ENCODE measurements at places on chromosomes 12 and 14.

DNA sequence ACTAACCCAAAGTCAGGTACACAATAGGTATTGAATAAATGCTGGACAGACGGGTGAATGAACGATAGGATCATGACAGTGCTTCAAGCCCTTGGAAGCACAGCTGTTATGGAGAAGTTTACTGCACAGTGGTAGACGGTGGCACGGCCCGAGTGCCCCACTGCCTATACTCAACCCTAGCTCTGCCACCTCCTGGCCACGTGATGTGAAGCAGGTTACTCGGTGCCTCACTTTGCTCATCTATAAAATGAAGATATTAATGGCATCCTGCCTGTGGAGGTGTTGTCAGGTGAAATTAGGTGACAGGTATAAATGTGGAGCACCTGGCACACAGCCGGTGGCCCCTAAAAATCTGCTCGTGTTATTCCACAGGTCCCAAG, 5.8 kb downstream of the ASB2 start:
- DNase-seq: peak; percentile 83

- no peak for DNase-seq
Measured at GRCh38 chr14:21093769-21094681, 4.4 kb downstream of the ZNF219 start.

DNA sequence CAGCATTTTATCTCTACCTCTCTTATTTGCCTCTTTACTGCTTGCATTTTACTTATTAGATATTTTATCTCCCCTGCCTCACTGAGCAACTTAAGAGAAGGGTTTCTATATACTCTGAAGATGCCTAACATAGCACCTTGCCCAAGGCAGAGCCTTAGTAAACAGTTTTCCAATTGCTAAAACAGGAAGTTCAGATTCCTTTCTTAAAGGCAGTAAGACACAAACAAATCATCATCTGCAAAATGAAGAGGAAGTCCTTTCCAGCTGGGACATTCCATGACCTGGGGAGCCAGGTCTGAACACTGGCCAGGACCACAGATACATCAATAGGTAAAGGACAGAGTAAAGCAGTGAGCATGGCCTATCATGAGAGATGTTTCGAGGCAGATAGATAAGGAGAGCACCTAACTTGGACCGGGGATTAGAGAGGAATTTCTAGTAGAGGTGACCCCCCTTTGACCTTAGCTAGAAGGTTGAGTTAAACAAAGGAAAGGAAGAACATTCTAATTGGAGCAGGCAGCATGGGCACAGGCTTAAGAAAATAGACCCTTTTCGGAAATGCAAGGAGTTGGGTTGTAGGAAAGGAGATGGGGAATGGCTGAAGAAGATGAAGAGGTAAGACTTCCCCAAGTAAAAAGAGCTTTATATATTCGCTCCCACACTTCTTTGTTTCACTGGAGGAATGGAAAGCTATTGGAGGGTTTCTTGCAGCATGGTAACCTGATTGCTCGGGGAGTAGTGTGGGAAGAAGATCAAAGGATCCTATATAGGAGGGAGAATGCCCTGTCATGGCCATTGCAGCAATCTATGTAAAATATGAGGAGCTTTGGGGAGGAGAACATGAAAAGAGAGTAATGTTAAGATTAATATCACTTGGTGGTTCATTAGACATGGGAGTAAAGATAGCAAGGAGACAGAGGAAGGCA, 94.8 kb downstream of the PHLDA1 start:
- DNase-seq: no peak

DNA sequence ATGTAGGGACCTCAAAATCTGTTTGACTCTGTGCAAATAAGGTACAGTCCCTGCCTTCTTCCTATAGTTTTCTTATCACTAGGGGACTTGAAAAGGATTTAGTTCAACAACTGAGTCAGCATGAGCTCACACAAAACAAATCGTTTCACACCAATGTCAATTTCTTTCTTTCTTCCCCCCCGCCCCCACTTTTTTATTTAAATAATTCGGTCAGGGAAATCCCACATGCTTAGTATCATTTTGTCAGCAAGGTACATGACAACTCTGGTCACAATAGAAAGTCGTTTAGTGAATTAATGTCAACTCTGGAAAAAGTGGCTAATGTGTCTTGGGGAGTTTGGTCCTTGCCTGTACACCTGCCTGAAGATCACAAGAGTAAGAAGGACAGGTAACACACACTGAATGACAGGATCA, 232.2 kb upstream of the PLEKHG7 start:
- DNase-seq: no peak

DNA sequence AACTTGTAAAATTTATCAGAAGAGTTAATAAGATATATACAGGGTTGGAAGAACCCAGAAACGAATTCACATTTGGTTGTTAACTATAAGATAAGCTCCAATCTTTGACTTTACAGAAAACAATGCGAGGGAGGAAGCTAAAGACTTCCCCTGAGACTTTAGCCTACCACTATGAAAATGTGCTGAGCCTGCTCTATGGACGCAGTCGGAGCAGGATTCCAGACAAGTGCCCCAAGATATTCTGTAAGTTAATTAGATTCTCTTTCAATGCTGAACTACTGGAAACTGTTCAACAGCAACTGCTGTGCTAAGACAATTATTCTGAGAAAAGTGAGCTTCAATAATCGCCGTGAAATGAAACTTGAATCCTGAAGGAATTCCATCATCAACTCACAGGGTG, 8.3 kb upstream of the LRRC10 start:
- DNase-seq: no peak

- DNase-seq: no peak
Measured at GRCh38 chr14:89415159-89415558, 1.9 kb downstream of the FOXN3 start.

DNA sequence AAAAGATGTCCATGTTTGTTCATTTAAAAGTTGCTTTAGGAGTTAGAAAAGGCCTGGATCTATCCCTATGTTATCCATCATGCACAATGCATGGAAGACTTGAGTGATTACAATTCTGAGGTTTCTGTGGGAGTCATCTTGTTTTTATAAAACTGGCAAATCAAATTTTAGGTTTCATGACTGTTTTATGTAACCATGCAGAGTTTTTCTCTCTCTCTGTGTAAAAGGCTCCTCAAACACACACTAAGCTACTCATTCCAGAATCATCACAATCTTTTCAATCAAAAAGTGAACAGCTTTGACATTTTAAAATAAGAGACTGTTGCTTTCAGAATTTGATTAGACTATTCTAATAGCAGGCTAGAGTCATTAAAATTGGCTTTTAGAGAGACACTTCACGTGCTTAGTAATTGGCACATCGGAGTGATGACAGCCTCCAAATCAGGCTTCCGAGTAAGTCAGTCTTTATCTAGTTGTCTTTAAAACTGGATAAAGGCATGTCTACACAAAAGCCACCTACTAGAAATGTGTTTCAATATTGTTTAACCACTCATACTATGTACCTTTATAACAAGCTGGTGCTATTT, 31.9 kb downstream of the PRICKLE1 start:
- DNase-seq: no peak

GRCh38 chr12:104623883-104624282, 167.1 kb downstream of the CHST11 start:
- no peak for DNase-seq

- no peak for DNase-seq
Measured at GRCh38 chr14:59036134-59036533, 152.3 kb upstream of the DAAM1 start.

DNA sequence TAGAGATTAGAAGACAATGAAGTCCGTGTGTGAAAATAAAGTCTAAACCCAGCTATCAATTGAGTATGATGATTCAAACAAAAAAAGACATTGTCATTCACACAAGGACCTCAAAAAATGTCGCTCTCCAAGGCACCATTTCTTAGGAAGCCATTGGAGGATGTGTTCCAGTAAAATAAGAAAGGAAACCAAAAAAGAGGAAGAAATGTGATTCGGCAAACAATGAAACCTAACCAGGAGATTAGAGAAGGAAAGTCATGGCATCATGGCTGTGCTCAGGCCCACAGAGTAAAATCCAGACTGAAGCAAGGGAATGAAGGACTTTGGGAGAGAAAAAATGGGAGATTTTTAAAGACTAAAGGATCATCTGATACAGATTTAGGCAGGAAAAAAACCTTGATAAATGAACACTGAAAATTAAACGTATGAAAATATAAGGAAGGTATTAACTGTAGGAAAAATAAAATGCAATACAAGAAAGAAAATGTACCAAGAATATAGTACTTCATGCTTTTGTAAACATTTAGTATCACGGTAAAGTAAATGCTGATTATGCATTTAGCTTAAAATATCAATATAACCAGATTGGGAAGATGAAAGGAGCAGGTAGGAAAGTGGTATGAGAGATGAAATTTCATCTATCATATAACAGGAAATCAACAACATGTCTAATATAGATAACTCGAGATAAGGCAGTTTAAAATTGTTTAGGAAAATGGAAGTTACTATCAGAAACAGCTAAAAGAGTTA, 38.2 kb upstream of the MTHFD1 start:
- no peak for DNase-seq

DNA sequence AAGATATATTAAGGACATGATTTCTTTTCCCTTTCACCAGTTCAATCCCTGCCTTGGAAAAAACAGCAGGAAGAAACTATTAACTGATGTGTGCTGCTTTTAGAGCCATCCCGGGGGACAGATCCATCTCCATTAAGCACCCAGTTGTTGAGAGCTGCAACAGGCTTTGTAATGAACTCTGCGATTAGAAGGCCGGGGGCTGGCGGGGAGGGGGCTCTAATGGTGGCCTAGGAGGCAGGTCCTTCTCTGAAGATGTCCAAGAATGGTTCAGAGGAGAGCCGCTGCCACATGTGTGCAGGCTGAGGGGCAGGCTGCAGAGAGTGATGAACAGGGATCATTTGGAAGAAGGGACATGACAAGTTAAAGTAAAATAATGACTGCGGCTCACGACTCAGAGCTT, 67.8 kb downstream of the GALNT8 start:
- DNase-seq: no peak

DNA sequence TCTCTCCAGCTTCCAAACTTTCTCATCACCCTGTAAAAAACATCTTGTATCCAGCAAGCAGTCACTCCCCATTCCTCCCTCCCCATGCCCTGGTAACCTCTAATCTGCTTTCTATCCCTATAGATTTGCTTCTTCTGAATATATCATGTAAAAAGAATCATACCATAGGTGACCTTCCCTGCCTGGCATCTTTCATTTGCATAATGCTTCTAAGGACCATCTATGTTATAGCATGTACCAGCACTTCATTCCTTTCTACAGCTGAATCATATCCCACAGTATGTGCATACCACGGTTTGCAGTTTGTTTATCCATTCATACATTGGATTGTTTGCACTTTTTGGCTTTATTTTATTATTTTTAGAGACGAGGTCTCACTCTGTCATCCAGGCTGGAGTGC, 22.9 kb upstream of the VPS37B start:
- no peak for DNase-seq

GRCh38 chr12:90243211-90243610, 534.6 kb upstream of the ATP2B1 start:
- no peak for DNase-seq

- no peak for DNase-seq
Measured at GRCh38 chr12:120735181-120735580, 9.6 kb downstream of the ACADS start.

- no peak for DNase-seq
Measured at GRCh38 chr14:86646696-86647690, 1117.0 kb downstream of the FLRT2 start.

- no peak for DNase-seq
Measured at GRCh38 chr12:26701604-26702215, 131.3 kb downstream of the ITPR2 start.

GRCh38 chr12:121062391-121063045, 23.5 kb upstream of the OASL start:
- no peak for DNase-seq

- no peak for DNase-seq
Measured at GRCh38 chr12:93972411-93973208, 175.8 kb upstream of the PLXNC1 start.

DNA sequence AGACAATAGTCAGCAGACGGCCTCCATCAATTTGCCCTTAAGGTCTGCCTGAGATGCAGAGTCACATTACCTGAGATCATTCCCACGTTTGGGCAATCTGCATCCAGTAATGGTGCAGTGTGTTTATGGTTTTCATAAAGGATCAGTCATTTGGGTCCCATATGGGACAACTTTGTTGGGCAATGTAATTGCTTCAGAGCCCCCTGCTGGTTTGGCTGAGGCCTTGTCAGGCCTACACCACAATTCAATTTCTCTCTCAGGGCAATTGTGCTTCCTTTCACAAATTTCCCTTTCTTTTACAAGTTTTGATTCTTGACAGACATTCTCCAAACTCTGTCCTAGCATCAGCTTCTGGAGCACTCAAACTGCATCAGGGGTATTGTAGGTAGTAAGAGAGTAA, 191.2 kb upstream of the SSTR1 start:
- DNase-seq: no peak

- no peak for DNase-seq
Measured at GRCh38 chr12:67760586-67761275, 112.2 kb downstream of the DYRK2 start.

DNA sequence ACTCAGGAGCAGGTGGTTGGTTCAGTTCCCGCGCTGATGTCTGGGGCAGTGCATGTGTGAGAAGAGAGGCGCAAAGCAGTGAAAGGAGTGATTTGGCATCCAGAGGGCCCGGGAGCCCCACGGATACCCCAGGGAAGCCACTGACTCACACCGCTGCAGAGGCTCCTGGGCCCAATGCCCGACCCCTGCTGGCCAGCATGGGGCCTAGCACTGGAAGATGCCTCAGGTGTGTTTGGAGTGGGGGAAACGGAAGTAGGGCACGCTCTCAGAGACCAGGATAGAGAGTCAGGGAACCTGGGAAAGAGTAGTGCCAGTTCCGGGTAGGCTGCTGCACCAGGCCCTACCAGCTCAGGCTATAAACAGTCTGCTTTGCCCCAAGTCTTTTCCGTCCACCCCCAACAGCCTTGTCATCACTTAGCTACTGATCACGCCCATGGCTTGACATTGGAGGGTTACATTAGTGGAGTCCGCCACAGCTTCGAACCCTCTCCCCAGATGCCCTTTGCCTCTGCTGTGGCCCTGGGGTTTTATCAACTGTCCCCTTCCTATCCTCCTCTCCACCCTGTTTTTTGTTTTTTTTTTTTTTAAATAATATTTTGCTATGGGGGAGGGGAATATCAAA, 9.5 kb upstream of the CSAD start:
- peak; percentile 68 for DNase-seq

DNA sequence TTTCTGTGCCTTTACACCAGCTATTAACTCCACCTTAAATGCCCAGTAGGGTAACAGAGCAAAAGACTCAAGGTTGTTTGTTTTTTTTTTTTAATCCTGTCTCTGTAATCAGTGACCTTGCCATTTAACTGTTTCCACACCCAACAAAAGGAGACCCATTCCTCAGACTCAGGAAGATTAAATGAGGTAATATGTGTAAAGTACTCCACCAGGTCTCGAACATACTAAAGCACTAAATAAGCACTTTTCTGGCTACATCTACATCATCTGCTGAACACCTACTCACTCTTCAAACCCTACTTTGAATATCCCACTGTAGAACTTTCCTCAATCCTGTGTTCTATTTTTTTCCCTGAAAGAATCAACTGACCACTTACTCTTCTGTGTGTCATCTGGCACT, 4.1 kb downstream of the SLC2A13 start:
- no peak for DNase-seq
